ENCODE measurements at places on chromosomes 1 and 21.

- no peak for DNase-seq
These were observed 9.2 kb downstream of the FCRL3 start for GRCh38 chr1:157691285-157691920.

- DNase-seq: no peak
These were observed 407 bp downstream of the WNT4 start for GRCh38 chr1:22142315-22143064.

DNA sequence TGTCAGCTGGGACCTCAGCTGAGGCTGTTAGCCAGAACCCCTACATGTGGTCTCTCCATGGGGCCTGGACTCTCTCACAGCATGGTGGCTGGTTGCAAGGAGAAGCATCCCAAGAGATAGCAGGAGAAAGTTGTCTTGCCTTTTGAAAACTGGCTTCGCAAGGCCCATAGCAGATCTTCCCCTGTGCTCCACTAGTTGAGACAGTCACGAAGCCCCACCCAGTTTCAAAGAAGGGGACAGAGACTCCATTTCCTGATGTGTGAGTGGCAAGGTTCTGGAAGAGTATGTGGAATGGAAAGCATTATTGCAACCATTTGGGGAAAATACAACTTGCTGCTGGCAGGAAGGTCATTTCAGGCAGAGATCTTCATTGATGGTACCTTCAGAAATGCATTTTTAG is 7.5 kb upstream of the CSRP1 start:
- no peak for DNase-seq

DNA sequence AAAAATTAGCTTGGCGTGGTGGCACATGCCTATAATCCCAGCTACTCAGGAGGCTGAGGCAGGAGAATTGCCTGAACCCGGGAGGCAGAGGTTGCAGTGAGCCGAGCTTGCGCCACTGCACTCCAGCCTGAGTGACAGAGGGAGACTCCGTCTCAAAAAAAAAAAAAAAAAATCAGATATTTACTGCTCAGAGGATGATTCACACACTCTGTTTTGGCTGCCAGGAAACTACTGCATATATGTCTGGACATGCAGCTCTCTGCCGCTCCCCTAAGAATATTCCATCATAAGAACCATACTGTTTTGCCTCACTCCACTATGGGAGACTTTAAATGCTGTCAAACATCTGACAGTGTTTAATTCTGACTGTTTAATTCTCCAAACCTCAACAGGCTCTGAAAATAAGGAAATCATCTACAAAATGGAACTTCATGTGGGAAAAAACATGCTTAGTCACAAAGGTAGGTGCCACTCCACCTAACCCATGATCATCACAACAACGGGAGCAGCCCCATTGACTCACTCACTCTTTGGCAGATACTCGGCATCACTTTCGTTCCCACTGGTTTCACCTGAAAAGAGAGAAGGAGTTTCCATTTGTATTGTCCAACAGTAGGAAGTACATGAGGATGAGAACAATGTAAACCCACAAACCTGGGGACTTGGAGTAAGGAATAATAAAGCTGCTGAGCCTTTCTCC is 29.3 kb upstream of the BCAS2 start:
- DNase-seq: no peak

DNA sequence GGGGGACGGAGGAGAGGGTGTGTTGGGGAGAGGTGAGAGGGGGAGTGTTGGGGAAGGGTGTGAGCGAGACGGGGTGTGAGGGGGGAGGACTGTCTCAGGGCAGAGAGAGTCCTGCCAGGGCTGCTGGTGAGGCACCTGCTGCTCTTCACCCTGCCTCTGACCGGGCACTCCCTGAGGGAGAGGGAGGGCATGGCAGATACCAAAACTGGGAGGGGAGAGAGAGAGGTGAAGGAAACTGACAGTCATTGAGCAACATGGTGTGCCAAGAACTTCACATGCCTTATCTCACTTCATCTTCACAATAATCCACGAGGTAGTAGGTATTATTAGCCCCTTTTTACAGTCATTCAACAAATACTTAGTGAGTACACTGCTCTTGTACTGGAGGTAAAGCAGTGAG is 61.3 kb upstream of the ARTN start:
- peak; percentile 25 for DNase-seq

DNA sequence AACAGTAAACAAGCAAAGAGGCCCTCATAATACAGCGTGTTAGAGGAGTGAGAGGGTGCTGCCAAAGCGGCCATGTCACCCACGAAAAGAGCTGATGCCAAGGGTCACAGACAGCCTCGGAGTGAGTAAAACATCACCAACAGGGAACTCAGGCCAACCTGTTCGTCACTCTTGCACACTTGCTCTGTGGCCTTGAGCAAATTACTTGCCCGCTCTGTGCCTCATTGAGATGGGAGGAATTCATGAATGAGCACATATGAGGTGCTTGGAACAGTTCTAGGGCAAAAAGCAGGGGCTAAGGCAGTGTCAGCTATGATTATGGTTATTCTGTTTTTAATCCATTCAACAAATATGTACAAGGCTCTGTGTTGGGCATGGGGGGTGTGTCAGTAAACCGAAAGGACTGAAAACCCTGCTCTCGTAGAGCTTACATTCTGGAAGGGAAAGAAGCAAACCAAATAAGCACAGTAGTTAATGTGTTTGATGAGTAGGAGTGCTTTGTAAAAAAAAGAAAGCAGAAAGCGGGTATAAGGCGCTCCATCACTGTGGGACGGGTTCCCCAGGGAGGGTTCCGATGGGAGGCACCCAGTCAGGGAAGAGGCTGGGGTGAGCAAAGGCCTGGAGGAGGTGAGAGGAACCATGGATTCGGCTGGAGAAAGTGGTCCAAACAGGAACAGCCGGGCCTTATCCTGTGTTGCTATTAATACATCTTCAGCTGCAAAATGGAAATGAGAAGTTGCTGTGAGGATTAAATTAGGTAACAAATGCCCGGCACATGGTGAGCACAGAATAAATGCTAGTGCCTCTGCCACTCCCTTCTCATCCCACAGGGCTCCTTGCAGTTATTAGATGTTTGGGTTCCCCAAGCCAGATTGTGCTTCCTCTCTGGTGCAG is 39.5 kb upstream of the RD3 start:
- no peak for DNase-seq

DNA sequence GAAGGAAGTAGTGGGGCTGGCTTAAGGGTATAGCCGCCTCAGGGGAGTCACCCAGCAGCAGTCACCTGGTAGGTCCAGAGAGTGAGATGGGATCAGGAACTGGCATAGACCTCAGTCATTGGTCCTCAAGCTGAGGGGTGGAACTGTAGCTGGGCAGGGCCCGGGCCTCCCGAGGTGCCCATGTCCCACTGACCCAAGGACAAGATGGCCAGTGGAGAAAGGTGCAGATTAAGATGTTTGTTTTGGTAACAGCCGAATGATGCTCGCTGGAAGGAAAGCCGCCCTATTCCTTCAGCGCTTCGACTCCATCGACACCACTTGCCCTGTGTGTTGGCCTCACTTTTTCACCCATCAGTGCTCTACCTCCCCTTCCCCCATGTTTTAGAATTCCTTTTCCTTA is 16.4 kb downstream of the COL9A2 start:
- no peak for DNase-seq

DNA sequence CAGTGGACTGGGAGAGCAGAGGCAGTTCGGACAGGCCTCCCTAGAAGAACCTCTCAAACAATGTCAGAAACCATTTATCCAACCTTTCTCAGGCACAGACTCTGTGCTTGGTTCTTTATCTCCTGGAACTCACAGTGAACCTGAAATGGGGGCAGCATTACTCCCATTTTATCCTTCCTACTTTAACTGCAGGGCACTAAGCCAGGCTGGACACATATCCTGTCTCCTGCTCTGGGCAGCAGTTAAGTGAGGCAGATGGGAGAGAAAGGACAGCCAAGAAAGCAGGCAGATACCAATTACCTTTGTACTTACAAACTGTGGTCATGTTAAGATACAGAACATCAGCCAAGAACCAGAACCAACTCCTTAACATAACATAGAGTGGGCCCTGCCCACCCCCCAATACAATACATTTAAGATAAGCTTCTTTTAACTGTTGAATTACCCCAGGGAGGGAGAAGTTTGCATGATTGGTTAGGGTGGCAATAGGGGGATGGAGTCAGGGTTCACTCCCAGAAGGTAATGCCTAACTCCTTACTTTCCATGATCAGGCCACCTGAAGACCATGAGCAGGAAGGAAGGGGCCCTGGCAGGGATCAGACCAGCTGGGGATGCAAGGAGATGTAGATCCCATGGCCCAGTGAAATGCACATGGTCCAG is 10.9 kb downstream of the KDF1 start:
- no peak for DNase-seq

DNA sequence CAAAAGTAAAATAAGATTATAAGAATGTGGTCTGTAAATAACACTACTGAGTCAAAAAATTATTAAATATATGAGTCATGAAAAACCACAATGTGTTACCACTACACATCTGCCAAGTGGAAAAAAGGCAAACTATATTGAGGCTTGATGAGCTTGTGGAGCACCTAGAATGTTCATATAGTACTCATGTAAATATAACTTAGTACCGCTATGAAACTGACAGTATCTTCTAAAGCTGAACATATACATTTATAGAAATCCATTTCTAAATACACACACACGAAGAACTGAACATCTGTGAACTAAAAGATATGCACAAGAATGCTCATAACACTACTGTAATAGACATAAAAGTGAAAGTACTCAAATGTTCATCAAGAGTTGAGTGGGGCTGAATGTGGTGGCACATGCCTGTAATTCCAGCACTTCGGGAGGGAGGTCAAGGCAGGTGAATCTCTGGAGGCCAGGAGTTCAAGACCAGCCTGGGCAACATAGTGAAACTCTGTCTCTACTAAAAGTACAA is 18.5 kb upstream of the GBP3 start:
- DNase-seq: no peak

DNA sequence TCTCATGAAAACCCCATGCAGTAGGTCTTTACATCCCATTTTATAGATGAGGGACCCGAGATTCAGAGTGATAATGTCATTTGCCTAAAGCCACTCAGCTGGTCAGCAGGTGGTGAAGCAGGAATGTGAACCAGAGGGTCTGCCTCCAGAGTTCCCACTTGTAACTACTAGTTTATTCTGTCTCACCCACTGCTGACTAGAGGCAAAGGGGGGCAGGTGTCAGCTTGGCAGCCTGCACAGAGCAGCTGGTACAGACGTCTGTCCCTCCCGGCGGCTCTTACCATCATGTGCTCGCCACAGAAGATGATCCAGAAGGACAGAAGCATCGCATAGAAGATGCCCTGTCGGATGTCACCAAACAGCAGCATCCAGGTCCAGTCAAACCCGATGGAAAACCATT is 82.4 kb downstream of the WLS start:
- no peak for DNase-seq
